ENCODE measurements at places on chromosomes 4 and X. TPM values are rescaled to one million over a fixed set of nuclear protein-coding genes. Genes with fewer than 3 reads are reported as not detected.

The SHROOM2 gene
- total RNA-seq: 22.9 TPM

The CT45A10 gene
- not detected for total RNA-seq

The TMEM154 gene
- 5.8 TPM for total RNA-seq

DNA sequence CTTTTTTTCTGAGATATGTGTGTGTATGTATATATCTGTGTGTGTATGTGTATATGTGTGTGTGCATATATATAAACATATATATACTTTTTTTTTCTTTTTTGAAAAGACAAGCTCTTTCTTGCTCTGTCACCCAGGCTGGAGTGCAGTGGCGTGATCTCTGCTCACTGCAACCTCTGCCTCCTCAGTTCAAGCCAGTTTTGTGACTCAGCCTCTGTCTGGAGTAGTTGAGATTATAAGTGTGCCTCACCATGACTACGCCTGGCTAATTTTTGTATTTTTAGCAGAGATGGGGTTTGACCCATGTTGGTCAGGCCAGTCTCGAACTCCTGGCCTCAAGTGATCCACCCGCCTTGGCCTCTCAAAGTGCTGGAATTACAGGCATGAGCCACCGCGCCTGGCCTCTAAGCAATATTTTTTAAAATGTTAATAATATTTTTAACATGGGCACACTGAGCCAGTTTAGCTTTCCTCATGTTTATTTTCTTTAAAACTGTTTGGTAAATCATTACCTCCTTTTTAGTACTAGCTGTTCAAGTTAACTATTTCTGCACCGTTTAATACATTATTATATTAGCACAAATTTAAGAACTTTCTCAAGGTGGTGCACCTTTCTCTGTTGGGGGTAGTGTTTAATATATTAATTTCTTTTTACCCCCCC lies 33.3 kb downstream of the BBS12 start:
- no peaks in the 10 kb centered on the region for H3K27me3 ChIP-seq
- peaks cover 10% of the 10 kb centered on the region for H3K4me1 ChIP-seq
- H3K27ac ChIP-seq: no peak overlapping the region
- H3K36me3 ChIP-seq: no peaks in the 10 kb centered on the region
- H3K4me3 ChIP-seq: no peak overlapping the region
- DNase-seq: no peak

- no peaks in the 10 kb centered on the region for H3K27me3 ChIP-seq
- H3K4me3 ChIP-seq: no peak overlapping the region
- DNase-seq: no peak
- no peaks in the 10 kb centered on the region for H3K4me1 ChIP-seq
- no peak overlapping the region for H3K27ac ChIP-seq
These were observed 1041.0 kb upstream of the TENM3 start for GRCh38 chr4:181202240-181202639.

GRCh38 chr4:143374771-143375170 lies 38.1 kb downstream of the GAB1 start:
- H3K27ac ChIP-seq: peak overlapping the region; percentile 40
- H3K27me3 ChIP-seq: no peaks in the 10 kb centered on the region
- H3K4me1 ChIP-seq: peaks cover 51% of the 10 kb centered on the region
- H3K4me3 ChIP-seq: no peak overlapping the region
- no peak for DNase-seq

DNA sequence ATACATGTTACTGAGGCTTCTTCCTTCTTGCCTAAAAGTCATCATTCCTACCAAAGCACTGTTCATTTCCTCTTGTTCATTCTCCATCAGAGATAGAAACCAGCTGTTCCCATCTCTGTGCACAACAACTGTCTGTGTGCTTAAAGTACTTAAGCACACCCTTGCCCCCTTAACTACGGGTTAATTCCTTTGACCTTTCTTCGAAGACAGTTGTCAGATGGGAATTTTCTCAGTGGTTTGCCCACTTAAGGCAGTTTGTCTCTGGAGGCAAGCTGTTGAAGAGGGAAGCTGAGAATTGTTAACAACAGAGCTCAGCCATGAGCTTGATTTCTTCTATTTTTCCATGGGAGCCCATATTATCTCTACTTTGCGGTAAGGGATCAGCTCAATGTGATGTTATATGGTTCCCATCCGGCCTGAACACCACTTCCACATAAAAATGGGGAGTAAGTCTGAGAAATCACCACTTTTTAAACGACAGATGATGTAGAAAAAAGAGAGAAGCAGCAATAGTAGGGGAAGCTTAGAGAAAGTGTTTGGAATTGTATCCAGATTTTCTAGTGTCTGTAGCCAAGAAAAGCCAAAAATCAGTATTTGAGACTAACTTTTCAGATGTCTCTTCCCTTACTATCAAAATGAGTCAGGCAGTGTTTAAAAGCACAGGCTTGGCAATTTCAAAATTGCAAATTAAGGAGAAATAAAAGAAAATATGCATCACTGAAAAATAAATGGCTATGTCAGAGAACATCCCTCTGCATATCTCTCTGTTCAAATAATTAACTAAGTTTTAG lies 194.4 kb downstream of the SLIT2 start:
- no peaks in the 10 kb centered on the region for H3K27me3 ChIP-seq
- DNase-seq: no peak
- no peaks in the 10 kb centered on the region for H3K36me3 ChIP-seq
- H3K4me3 ChIP-seq: no peak overlapping the region

- H3K4me1 ChIP-seq: peaks cover 5% of the 10 kb centered on the region
- no peak overlapping the region for H3K4me3 ChIP-seq
These were observed 102.8 kb upstream of the PDLIM3 start for GRCh38 chr4:185638093-185638492.

DNA sequence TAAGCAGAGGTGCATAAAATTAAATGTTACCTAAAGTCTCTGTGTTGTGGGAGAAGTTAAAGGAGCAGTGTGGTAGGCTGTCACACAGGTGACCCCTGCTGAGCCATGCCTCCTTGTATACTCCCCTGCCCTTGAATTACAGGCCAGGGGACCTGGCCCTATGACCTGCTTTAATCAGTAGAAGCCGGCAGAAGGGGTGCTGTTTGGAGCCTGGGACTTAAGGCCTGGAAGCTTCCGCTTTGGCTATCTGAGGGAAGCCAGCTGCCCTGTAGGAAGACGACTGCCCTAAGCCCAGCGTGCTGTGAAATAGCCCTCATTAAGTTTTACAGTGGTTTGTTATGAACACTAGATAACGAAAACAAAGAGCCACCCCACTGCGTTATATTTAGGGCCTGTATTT lies 34.1 kb downstream of the SPINK2 start:
- H3K27ac ChIP-seq: peak overlapping the region; percentile 84
- DNase-seq: no peak
- H3K27me3 ChIP-seq: no peaks in the 10 kb centered on the region
- H3K36me3 ChIP-seq: no peaks in the 10 kb centered on the region
- no peak overlapping the region for H3K4me3 ChIP-seq
- peaks cover 14% of the 10 kb centered on the region for H3K4me1 ChIP-seq
